Osteocyte (in vitro differentiated cells): ENCODE measurements at places on chromosomes 1 and 21. TPM values are rescaled to one million over a fixed set of nuclear protein-coding genes. Genes with fewer than 3 reads are reported as not detected.

GRCh38 chr1:55339681-55340080 is 124.5 kb upstream of the USP24 start:
- no peak overlapping the region for H3K27ac ChIP-seq
- no peaks in the 10 kb centered on the region for H3K27me3 ChIP-seq
- no peaks in the 10 kb centered on the region for H3K4me1 ChIP-seq
- no peak for DNase-seq
- peaks cover 6% of the 10 kb centered on the region for H3K36me3 ChIP-seq

- H3K27me3 ChIP-seq = peaks cover 18% of the 10 kb centered on the region
- no peaks in the 10 kb centered on the region for H3K36me3 ChIP-seq
- no peak for DNase-seq
These were observed 10.5 kb upstream of the IFI6 start for GRCh38 chr1:27682351-27682944.

DNA sequence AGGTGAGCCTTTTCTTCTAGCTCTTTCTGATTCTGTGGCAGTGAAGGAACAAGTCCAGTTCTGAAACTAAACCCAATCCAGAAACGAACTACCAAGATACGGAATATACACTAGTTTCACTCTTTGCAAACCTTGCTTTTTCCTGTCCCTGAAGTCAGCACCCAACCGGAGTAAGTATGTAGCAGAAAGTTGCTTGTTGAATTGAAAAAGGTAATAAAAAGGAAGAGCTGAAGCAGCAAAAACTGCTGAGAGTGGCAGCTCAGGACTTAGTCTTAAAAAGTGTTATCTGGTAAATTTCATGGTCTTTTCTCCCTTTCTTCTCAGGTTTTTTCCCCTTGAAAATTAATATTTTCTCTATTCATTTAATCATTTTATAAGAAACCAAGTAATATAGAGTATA is 9.4 kb upstream of the NT5C1A start:
- H3K27me3 ChIP-seq = peaks cover 62% of the 10 kb centered on the region
- peaks cover 4% of the 10 kb centered on the region for H3K4me1 ChIP-seq
- no peak overlapping the region for H3K27ac ChIP-seq
- H3K36me3 ChIP-seq = no peaks in the 10 kb centered on the region
- no peak for DNase-seq
- H3K4me3 ChIP-seq = no peak overlapping the region

DNA sequence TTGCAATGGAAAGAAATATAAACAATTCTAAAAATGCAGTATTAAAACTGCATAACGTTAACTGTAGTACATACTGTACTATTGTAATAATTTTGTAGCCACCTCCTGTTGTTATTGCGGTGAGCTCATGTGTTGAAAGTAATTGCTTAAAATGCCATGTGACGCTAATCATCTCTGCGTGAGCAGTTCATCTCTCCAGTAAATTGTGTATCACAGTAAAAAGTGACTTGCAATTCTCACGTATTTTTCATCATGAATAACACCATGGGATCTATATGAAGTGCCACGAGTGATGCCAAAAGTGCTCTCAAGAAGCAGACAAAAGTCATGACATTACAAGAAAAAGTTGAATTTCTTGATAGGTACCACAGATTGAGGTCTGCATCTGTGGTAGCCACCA is 82.4 kb upstream of the CYYR1 start:
- no peak for DNase-seq
- H3K36me3 ChIP-seq = no peaks in the 10 kb centered on the region
- peaks cover 12% of the 10 kb centered on the region for H3K27me3 ChIP-seq
- no peak overlapping the region for H3K4me3 ChIP-seq

The GUCA2B gene
- total RNA-seq = not detected in 2 replicates
